Stimulated activated CD4-positive, alpha-beta T cell treated with anti-CD3 and anti-CD28 coated beads, Interleukin-1b, Interleukin-23, amount 100 ng/mL, for 1 hour (primary cell): ENCODE measurements at places on chromosomes 12 and 14.

- DNase-seq = no peak
Measured at GRCh38 chr12:118617611-118618450, 241.5 kb downstream of the SUDS3 start.

GRCh38 chr12:11786638-11787365 is 137.3 kb downstream of the ETV6 start:
- no peak for DNase-seq

- DNase-seq = no peak
Measured at GRCh38 chr12:45731190-45731775, 1.8 kb downstream of the ARID2 start.

DNA sequence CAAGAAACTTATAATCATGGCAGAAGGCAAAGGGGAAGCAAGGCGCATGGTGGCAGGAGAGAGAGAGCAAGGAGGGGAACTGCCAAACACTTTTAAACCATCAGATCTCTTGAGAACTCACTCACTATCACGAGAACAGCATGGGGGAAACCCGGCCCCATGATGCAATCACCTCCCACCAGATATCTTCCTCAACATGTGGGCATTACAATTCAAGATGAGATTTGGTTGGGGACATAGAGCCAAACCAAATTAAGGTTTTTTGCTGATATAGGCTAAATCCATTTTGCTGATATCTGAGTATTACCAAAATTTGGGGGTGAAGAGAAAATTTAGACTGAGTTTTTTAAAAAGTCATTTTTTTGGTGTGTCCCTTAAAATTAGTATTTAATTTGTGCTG is 54.9 kb upstream of the TMX1 start:
- no peak for DNase-seq

DNA sequence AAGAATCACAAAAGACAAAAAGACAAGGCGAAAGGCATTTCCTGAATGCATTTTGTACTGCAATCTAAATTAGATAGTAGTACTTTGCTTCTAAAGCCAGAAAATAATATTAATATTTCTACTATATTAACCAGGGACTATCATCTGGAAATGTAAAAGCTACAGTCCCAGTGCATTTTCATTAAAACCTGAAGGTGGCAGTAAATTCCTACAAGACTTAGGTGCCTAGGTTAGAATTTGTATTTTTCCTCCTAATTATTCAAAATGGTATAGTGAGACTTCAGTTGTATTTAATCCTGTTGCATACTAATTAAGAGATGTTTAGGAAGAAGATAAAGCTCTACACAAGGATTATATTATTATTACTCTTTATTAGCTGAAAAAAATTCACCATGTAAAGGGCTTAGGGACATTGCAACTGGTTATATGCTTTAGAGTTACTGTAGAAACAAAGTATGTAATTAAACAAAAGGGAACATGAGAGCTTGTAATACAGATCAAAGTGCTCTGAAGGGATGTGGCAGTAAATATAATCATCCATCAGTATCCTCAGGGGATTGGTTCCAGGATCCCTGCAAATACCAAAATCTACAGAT is 53.6 kb downstream of the BRMS1L start:
- DNase-seq = no peak

DNA sequence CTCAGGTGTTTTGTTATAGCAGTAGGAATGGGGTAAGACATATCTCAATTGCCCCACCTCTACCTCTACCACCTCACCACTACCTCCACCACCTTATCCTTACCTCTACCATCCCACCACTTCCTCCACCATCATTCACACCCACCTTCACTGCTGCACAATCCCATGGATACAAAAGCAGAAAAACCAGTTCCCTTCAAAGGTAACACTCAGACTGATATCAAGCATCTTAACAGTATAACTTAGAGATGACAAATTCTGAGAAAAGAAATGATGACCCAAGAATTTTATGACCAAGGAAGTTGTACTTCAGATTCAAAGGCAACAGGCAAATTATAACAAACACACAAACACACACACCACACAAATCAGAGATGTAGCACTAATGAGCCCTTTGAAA is 189.4 kb downstream of the NUAK1 start:
- DNase-seq = no peak

GRCh38 chr14:36105401-36105800 is 71.1 kb downstream of the PTCSC3 start:
- DNase-seq = no peak

- no peak for DNase-seq
Measured at GRCh38 chr12:21677622-21678277, 20.1 kb upstream of the LDHB start.

DNA sequence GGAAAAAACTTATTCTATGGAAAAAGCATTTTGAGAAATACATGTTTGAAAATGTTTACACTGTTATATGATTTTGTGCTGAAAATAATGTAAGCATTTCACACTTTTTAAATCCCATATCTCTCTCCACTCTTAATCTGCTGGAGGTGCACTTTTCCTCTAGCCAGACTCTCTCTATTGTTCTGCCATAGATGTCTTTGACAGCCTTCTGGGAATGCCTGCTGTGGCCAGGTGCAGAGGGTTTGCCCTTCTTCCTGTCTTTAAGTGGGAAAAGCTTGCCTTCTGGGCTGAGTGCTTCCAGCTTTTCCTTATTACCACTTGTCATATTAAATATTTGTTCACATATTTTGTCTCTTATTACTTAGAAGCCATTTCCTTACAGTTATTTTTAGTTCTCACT is 60.1 kb upstream of the PPM1H start:
- no peak for DNase-seq

- DNase-seq = no peak
Measured at GRCh38 chr12:1842183-1842904, 22.0 kb downstream of the LRTM2 start.

DNA sequence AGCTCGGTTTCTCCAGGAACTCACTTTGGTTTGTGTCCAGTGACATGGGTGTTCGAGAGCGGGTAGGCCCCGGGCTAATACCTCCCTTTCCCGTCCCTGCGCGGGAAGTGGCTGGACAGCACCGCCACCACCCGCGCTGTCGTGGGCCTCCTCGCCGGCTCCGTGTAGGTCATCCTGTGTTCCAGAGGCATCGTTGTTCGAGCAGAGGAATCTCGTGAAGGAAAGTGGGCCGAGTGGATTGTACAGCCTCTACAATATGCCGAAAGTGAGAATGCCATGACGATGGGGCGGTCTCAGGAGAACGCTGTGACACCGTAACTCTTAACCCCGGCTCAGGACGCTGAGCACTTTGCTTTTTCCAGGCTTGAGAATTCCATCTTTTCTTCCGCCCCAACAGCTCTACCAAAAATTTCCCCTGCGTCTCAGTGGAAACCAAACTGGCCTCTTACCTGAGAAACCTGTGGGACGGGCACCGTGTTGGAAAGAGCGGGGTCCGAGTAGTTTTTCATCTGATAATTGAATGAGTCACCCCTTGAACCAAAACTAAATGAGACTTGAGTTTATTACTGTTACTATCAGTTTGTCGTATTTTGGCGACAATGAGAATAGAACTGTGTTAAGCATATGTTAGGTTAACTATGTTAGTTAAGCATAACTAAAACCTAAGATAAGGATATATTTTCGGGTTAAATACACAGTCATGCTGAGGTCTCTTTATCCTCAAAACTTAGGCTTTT is 510 bp downstream of the EIF2S1 start:
- DNase-seq = peak; percentile 17

- DNase-seq = no peak
Measured at GRCh38 chr12:31274520-31275300, 51.2 kb downstream of the SINHCAF start.

DNA sequence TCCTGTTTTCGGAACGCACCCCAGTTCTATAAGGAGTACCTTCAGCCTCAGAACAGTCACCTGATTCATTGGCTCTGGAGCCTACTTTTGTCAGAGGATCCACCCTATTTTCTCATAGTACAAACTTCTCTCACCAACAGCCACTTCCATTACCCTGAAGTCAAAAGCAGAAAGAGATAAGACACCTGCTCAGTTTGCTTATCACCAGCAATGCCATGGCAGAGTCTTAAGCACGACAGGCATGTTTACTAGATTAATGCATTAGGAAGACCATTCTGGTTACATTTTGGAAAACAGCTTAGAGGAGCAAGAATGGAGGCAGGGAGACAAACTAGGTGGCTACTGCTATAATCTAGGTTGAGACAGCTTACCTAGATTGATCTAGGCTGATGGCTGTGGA is 67.7 kb downstream of the GXYLT1 start:
- no peak for DNase-seq

DNA sequence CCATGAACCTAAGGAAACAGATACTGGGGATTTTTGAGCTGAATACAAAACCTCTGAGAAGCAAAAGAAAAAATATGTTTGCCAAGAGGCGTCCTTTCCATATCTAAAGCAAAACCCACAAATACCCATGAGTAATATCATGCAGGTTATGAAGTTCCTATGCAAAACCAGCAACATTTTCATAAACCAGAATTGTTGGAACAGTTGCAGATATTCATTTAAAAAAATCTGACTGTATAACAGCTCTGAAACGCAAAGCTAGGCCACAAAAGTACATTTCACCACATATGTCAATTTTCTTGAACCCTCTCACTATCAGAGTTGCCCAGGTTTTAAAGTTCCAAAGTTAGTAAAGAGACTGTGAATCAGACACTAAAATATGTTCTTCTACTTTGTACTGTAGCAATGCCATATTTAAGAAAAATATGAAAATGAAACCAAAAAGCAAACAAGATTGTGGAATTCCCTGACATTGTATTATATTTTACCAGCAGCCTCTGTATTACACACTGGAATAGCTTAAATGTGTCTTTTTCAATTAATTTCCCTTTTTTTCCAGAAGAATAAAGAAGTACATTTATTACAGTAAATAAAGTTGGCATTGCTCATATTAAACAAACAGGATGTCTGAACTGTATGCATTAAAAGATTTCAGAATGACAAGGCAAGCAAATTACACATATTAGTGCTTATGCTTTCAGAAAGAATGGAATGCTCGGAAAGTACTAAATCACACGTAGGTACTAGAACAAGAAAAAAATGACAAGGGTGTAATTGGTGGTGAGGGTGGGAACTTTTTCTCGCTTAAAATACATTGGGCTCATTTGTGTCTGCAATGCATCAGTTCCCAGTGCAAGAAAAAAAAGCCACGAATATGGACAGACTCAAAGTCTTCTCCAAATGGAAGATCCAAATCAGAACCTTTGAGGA is 33.6 kb upstream of the HIF1A start:
- no peak for DNase-seq

DNA sequence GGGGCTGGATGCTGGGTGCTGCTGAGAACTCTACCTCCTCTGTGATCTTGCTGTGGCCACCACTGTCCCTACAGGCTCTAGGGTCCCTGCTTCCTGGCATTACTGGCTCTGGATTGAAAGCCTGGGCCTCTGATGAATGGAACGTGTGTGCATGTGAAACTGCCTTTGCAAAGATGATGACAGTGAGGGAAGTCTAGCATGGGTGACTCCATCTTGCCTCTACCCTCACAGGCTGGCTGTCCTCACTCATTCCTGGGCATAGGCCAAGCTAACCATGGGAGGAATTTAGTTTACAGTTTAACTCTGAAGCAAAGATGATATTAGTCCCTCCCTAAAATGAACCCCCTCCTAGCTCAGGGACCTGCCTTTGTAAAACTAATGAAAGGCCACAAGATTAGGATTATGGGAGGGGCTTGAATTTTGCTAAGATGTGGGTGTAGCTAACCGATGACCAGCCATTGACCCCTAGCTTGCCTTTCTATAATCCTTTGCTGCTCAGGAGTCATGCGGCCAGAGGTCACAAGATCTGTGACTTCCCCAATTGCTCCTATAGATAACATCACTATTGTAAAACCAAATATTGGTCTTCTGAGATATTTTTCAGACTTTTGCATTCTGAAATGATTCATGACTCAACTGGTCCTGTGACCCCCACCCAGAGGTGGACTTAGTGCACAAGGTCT is 2.2 kb upstream of the C1S start:
- DNase-seq = no peak

- DNase-seq = no peak
Measured at GRCh38 chr12:54411391-54412241, 7.5 kb downstream of the ITGA5 start.

DNA sequence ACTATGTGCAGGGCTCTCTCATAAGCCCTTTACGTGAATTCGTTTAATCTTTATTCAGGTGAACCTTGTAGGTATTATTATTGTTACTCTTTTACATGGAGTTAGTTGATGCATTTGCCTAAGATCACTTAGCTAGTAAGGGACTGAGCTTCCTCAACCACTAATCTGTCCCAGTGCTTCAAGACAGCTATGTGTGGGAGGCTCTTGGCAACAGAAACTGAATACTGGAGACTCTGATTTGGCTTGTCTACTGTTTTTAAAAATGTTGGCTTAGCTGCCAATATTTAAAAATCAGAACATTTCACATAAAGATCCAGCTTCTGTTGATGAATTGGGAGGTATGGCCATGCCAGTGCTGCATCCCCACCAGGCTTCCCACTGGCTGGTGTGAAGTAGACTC is 6.8 kb downstream of the KNTC1 start:
- DNase-seq = no peak

GRCh38 chr12:97404543-97404942 is 58.1 kb upstream of the RMST start:
- no peak for DNase-seq

DNA sequence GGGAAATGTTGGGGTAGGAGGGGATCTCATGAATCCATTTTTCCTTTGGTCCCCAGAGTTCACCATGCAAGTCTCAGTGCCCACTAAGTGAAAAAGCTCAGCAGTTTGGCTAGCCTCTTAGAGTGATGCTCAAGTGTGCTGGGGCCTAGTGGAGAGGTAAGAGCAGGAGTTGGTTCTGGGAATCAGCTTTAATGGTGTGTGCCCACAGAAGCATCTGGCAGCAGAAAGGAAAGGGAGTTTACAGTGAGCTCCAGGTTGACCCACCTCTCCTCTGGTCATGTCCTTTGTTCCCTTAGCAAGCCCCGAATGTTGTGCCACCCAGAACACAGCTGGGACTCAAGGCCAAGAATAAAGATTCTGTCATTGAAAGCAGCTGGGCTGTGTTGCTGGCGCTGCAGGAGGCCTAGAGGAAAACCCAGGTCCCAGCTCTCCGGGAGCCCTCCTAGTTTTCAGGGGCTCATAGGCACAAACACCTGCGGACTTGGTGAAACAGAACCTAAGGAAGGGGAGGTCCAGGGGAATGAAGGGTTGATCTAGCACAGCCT is 320.8 kb downstream of the ZFP36L1 start:
- DNase-seq = no peak

DNA sequence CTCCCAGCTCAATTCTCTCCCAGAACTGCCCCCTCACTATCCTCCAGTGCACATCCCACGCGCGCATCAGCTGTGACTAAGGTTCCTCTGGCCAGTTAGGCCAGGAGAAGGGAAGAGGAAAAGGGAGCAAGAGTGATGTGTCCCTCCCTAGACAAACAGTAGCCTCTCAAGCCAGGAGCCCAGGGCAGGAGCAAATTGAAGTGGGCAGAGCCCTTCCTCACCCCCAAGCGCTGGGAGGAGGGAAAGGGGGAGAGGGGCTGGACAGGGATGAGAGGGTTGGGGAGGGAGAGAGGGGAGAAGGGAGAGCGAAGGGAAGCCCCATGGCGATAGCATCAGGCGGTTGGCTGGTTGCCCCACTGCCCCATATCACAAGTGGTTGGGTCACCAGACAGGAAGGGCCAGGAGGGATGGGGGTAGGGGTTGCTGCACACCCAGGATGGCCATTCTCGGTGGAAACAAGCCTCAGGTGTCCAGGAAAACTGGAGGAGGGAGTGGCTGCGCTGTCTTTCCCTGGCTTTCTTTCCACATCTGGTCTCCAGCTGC is 1.1 kb downstream of the CD63 start:
- no peak for DNase-seq

- no peak for DNase-seq
Measured at GRCh38 chr12:124952295-124952694, 36.6 kb downstream of the DHX37 start.
